ENCODE measurements at places on chromosomes 5 and 9.
A peak's percentile ranks its signal among the peaks of the same experiment; 100 is the strongest.

GRCh38 chr5:36270175-36270574, 28.4 kb upstream of the NADK2 start:
- no peak for DNase-seq

GRCh38 chr9:80649001-80649420, 1040.3 kb downstream of the TLE1 start:
- no peak for DNase-seq

DNA sequence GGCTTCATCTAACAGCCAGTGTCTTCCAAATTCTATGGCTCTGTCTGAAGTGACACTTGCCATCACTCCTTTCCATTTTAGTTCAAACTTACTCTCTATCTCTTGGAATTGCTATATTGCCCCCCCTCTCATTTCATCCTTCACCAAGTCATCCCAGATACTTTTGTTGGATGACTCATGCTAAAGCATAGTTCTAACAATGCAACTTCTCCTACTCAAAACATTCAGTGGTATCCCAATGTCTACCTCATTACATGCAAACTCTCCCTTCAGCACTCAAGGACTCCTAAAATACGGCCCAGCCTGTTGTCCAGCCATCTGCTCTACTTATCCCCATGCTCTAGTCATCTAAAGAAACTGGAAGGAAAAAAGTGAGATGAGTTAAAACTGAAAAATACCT, 171.6 kb downstream of the RASEF start:
- no peak for DNase-seq

DNA sequence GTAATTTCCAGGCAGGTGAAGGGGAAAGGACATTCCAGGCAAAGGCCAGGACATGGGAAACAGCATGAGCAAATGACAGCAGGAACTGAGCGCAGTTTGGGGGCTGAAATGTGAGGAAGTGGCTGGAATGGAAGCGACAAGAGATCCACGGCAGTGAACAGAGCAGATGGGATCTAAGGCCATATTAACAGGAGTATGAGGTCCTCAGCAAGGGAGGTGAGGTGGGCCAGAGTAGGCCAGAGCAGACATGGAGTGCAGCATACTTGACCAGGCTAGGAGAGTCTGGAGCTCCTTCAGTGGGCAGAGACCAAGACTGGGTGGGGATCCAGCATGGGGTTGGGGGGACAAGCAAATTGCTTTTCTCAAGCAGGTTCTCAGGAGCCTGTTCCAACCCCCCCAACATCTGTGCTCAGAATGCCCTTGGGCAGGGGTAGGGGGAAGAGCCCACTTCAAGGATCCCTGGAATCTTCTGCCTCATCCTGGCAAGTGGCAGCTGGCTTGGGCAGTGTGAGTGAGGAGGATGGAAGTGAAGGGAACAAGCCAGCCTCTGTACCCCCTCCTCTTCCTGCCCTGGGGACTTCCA, 34.5 kb downstream of the DAB2IP start:
- no peak for DNase-seq

DNA sequence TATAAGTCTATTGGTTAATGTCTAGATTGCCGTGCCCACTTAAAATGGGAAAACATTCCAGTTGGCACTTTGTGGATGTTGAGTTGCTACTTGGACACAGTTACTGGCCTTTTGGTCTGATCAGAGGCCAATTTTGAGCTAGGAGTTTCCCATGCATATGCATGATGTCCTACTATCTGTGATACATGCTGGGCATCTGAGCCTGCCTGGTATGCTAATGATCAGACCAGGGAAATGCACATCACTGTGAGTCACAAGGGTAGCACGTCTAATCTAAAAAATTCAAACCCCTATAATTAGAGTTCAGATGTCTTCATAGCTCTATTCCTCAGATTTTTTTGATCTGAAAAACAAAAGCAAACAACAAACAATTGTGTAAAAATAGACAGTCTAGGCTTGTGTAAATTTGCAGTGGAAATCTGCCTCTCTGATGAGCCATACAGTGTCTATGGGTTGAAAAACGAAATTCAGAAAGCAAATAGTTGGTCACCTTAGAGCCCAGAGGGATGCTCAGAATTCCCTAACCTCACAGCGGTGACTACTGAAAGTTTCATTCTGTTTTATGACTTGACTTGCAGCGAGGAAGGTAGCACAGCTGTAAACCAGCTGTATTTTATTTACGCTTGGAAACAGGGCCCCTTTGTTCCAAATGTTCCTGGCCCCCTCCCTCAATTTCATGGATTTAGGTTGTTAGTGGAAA, 37.3 kb downstream of the PALM2AKAP2 start:
- DNase-seq: no peak

- no peak for DNase-seq
Observed at GRCh38 chr9:126939821-126940221, 25.2 kb downstream of the RALGPS1 start.

DNA sequence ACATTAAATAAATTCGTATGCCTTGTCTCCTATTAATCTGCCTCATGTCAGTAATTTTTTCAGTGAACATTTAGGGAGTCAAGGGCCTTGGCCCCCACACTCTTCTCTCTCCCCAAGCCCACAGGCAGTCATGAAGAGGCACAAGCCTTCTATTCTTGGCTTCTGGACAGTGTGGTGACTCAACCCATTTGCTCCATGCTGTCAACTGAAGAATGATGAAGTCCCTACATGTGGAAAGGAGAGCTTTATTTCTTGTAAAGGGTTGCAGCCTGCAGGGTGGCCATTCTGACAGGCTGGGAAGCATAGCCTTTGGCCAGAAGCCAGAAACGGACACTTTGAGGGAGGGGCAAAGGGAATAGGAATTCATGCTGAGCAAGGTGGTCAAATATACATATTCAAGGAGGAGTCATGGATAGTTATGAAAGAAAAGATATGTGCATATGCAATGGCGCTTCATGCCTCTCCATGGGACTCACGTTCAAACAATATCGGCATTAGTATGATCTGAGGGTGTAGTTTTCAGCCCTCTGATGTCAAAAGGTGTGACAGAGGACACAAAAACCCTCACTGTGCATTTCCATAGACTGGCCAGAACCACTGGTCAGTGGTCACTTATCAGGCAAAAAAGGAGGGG, 31.3 kb downstream of the ANKRA2 start:
- DNase-seq: no peak

- DNase-seq: no peak
Observed at GRCh38 chr5:124444147-124444775, 302.2 kb downstream of the ZNF608 start.

DNA sequence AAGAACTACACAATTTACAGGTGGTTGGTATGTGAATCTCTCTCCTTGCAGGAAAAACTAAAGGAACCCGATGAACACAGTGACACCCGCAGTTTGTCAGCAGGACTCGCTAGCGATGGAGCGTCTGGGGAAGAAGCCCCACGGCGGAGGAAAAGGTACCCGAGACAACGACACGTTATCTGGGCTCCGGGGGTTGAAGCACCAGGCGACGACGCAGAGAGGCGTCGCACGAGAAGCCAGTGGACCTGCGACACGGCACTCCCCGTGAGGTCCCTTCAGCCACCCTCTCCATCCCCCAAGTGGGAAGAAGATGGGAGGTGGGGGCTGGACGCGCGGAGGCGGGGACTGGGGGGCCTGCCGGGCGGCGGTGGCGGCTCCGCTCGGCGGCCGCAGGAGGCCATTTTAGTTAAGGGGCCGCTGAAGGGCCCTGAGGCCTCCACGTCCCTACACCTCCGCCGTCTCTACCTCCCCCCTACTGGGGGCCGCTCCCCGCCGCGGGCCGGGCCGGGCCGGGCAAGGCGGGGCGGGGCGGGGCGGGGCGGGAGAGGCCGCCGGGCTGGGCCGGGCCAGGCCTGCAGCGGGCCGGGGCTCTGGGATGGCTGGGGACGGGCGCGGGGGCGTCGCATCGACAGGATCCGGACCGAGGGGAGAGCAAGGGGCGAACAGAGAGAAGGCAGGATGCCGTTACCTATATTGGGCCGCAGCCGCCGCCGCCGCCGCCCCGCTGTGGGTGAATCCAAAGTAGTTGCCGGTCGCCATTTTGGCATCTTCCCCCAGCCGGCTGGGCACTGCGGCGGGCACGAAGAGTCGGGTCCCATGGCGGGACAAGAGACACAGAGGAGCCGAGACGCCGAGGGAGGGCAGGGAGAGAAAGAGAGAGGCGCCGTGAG, 754 bp downstream of the ZFR start:
- DNase-seq: peak; percentile 34

DNA sequence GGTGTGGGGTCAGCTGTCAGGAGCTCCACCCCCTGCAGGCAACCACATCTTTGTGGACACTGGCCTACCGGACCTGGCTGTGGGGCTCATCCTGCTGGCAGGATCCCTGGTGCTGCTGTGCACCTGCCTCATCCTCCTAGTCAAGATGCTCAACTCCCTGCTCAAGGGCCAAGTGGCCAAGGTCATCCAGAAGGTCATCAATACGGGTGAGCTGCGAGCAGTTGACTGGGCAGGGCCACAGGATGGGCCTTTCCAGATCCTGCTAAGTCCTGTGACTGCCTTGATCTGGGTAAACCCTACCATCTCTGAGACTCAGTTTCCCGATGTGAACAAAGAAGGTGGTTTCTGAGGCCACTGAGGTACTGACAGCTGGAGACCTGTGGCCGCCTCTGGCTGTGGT, 6.5 kb downstream of the PFN3 start:
- DNase-seq: no peak

DNA sequence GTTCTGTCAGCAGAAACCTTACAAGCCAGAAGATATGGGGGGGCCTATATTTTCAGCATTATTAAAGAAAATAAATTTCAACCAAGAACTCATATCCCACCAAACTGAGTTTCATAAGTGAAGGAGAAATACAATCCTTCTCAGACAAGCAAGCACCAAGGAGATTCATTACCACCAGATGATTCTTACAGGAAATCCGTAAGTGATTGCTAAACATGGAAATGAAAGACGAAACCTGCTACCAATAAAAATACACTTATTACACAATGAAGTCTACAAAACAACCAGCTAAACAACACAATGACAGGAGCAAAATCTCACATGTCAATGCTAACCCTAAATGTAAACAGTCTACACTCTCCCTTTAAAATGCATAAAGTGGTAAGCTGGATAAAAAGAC, 17.8 kb upstream of the C9orf72 start:
- DNase-seq: no peak

- DNase-seq: no peak
Observed at GRCh38 chr5:39857041-39857440, 432.3 kb upstream of the DAB2 start.

DNA sequence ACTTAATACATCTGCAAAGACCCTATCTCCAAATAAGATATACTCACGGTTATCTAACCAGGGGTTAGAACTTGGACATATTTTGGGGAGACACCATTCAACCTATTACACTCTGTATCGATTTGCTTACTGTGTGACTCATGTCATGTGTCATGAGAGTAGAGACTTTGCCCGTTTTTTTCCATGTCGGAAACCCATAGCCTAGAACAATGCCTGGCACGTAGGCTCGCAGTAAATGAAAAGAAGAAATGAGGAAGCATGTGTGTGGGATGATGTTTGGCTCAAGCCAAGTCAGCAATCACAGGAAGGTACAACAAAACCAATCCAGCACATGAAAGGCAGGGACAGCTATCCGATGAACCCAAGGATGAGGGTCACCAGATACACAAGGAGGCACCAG, 94.6 kb upstream of the DNAH5 start:
- no peak for DNase-seq

DNA sequence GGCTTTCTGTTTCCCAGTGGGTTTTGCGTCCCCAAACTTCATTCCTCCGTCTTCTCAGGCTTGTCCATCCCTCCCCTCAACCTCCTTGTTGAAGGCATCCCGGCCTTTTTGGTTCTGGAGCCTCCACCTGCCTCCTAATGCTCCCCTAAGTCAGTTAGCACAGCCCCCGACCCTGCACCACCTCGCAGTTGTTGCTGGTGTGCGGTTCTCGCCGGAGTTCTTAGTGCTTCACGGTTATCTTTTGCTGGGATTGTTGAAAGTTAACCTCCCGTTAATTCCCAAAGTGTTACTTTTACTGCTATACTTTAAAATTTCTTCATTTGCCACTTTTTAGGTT, 447 bp downstream of the UBLCP1 start:
- no peak for DNase-seq

DNA sequence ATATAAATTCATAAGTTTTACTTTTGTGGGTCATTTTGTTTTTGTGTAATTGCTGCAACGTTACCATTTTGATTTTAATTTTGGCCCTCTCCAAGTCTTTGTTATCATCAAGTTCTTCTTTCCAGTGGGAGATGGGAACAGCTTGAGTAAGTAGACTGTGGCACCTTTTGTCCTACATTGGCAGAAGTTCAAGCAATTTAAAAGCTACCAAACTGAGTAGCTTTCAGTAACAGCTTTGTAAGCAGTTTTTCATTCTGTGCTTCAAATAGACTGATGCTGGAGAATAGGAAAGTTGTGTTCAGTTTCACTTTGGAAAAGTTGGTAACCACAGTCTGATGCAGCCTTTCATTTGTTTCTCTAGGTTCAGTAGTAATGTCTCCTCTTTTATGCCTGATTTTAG, 47.8 kb upstream of the TMED7 start:
- no peak for DNase-seq

DNA sequence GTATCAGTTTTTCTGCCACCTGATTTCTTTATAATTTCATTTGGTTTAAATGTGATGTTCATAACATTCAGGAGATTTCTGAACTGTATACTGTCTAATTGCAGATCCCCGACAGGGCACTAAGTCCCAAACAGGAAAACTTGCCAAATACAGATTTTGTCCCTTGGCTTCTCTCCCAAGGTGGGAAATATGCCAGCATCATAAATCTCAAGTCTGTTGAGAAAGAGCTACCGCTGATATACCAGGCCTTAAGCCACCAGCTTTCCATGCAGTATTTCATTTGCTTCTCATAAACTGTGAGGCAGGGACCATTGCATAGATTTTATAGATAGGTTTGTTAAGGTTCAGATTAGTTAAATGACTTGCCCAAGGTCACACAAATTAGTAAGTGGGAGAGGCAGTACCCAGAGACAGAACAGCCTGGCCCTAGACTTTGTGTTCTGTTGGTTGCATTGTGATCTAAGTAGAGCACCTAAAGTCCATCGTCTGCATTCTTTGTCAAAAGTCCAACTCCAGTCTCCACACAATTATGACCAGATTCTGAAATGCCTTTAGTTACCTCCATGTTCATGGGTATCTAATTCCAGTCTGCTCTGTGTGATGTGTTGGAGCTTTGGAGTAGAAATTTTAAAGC, 16.2 kb downstream of the GPR21 start:
- DNase-seq: no peak

- no peak for DNase-seq
Observed at GRCh38 chr5:2832394-2832793, 80.9 kb upstream of the IRX2 start.

GRCh38 chr9:20033511-20033910, 244.7 kb upstream of the SLC24A2 start:
- DNase-seq: no peak
